ENCODE measurements at places on chromosomes 13 and 19. TPM values are rescaled to one million over a fixed set of nuclear protein-coding genes. Genes with fewer than 3 reads are reported as not detected.
A peak's percentile ranks its signal among the peaks of the same experiment; 100 is the strongest.

The ATP8A2 gene
- total RNA-seq: 1.4 TPM

The HCST gene
- 6.7 TPM for total RNA-seq

GRCh38 chr13:36362251-36362650 is 16.1 kb upstream of the SPART start:
- DNase-seq: no peak

The FAM216B gene
- not detected for total RNA-seq

DNA sequence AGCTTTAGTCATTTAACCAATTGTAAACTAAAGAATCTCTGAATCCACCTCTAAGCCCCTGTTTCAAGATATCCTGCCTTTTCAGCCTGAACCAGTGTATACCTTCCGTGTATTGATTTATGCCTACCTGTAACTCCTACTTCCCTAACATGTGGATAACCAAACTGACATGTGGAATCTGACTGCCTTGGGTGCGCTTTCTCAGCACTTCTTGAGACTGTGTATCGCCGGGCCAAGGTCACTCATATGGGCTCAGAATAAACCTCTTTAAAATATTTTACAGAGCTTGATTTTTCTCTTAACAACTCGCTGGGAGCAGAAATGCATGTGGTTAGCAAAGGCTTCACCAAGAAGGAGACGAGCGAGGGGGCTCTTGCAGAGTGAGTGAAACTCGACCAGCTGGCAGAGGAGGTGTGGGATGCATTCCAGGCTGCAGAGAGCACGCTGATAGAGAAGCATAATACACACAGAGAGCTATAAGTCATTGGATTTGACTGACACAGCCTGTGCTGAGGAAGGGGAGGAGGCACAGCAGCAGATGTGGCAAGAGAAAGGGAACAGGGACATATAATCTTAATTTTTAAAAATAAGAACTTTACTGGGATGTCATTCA is 268.2 kb upstream of the MAB21L1 start:
- DNase-seq: no peak

GRCh38 chr19:32068793-32069192 is 276.6 kb upstream of the ZNF507 start:
- no peak for DNase-seq

GRCh38 chr13:112062571-112063570 is 4.1 kb upstream of the SOX1 start:
- no peak for DNase-seq

DNA sequence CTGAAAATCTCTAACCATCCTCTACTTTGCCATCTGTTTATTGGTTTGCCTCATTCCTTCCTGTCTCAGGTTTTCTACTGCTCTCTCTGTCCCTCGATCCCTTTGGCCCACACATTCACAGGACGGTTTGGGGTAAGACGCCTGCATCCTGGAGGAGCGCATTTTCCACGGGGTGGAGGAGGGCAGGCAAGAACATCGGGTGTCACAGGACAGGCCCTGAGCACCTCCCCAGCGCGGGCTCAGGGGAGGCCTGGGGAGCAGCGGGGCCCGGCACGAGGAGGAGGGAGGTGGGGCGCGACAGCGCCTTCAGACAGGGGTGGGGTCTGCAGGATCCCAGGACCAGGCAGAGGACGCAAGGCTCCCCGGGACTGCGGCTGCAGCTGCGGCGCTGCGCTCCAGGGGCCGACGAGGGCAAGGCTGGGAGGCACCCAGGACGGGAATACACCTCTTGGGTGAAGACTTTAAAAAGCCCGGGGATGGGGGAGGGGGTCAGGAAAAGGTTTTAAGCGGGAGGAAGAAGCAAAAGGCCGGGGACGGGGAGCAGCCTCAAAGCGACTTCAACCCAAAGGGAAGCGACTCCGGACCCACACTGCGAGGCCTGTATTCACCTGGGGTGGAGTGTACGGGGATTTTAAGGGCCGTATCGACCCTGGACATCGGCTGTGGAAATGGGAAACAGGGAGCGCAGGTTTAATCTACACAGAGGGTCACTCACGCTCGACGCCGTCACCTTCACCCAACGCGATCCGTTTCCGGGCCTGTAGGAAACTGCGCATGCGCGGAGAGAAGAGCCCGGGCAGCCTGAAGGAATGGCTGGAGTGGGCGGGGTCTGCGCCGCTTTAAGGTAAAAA is at the start of gene ZNF415:
TSS of gene ZNF415 (minus strand) at position 770 of the 851 bp plus-strand sequence. CDS start 10,234 bp downstream, outside the sequence.
- DNase-seq: peak; percentile 83

DNA sequence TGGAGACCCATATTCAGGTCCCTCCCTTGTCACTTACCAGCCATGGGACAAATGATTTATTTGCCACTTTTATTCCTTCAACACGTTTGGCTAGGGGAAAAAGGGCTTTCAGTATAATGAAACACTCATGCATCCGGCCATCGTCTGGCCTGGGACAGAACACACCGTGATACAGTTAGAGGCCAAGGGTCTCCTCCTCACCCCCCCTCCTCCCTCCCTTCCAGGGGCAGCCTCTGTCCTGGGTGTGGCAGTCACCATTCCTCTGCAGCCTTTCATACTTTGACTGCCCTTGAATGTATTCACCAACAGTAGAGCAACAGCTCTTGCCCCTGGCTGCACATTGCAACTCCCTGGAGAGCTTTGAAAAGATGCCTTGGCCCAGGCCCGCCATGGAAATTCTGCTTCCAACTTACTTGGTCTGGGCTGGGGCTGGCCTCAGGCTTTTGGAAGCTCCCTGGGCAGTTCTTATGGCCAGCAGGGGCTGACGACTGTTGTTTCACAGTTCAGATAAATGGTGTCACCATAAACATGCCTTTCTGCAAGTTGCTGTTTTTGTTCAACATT is 3.0 kb downstream of the PAK4 start:
- no peak for DNase-seq

The LPAR6 gene
- 92.7 TPM for total RNA-seq

The CYP2F1 gene
- total RNA-seq: not detected

The BCAM gene
- total RNA-seq: 35.3 TPM

The SLC46A3 gene
- 6.5 TPM for total RNA-seq

Measured in urinary bladder (tissue), 4 donors.